Activated naive CD4-positive, alpha-beta T cell treated with anti-CD3 and anti-CD28 coated beads, Interleukin-2, amount 50 U/mL, for 72 hours (primary cell): ENCODE measurements at places on chromosomes 13 and 19.

DNA sequence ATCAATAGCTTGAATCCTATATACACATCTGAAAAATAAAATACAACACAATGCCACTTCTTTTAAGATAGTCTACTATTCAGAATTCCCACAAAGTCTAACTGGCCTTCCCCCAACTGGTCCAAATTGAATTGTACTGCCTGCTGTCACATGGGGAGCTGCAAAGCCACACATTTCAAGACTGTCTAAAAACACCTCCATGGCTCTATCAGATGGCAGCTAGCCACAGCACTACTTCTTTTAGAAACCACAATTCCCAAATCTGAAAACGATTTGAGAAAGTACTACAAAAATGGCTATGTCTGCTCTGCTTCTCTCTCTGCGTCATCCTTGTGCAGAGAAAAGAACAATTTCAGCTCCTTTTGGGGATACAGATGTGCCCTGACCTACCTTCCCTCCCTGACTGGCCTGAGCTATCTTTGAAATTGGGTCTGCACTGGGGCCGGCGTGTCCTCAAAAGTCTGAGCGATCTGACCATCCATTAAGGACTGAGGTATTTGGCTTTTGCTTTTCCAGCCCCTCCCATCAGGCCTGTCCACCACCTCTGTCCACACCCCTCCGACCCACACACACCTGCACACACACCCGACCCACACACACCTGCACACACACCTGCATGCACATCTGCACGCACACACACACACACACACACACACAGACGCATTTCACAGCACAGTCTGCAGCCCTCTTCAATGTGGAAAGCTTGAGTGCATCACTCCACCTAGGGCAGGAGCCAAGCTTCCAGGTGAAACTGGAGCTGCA, 68.6 kb upstream of the IPO5 start:
- no peak for DNase-seq

- peak; percentile 91 for DNase-seq
Measured at GRCh38 chr19:13846557-13847406, 30.2 kb upstream of the NANOS3 start.

DNA sequence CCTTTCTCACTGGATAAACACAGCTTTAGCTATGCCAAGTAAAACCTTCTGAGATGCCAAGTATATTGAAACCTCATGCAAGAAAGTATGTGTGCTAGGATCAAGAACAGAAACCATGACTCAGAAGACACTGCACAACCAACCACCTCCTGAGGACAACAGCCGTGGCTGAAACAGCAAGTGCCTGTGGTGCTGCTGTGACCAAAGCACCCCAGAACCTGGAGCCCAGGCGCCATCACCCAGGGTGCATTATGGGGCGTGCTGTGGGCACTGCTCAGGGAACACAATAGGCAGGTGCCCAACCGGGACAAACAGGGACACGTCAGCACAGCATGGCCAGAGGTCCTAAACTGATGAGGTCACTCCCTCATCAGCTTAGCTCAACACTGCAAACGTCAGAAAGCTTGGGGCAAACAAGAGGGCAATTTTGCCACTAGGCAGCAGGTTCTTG, 101.3 kb upstream of the SLC15A1 start:
- peak; percentile 81 for DNase-seq

DNA sequence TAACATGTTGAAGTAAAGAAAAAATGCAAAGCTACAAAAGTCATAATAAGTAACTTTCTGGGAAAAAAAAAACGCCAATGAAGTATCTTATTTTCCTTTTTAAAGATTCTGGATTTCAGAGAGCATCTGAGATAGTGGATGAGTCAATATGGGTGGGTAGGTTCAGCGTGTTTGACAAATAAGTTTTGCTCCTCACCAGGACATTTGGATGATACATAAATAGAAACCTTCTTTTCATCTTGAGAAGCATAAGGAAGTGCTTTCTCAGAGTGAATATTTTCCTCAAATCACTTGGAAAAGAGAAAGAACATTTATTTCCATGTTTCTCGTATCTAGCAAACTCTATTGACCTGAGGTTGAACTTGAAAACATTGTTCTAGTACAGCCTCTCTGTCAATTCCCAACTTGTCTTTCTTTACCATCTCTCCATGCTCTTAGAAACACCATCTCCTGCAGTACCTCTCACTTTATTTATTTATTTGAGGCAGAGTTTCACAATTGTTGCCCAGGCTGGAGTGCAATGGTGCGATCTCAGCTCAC, 463.2 kb downstream of the KLF5 start:
- DNase-seq: no peak

DNA sequence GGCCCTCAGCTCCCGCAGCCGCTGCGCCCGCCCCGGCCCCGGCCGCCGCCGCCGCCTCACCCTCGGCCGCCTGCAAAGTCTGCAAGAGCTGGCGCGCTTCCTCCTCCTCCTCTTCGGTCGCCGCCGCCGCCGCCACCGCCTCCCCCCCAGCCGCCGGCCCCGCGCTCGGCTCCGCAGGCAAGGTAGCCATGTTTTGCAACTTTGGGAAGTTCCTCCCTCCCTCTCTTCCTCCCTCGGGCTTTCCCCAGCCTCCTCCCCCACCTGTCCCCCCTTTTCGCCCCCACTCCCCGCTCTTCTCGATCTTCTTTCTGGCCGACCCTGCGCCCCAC, 433 bp downstream of the SIX5 start:
- no peak for DNase-seq

DNA sequence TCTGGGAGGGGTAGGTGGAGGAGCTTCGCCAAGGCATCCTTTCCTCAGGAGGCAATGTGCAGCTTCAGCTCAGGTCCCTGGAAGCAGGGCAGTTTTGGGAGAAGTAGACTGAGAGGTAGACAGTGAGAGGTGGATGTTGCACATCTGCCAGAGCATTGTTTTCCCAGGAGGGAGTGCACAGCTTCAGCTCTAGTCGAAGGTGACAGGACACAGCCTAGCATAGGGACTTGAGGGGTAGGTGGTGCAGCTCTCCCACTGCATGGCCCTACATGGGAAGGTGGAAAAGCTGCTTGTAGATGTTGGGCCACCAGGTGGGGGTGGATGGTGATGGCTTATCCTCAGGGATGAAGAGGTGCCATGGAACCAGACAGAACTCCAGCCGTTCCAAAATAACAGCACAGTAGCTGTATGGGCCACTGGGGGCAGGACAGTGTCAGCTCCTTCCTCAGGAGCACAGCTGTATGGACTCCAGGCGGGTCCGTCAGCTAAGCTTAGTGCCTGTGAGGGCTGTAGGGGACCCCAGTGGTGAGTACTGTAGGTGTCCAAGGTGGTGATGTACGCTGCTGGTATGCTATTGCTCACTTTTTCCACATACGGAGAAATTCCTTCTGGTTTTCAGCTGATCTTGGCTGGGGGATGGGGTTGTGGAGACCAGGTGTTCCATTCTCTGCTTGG, 17.4 kb upstream of the ZNF543 start:
- no peak for DNase-seq

GRCh38 chr13:48648446-48648845, 5.3 kb upstream of the CYSLTR2 start:
- DNase-seq: no peak

- DNase-seq: no peak
Measured at GRCh38 chr13:45331692-45332035, 9.3 kb downstream of the TPT1 start.

DNA sequence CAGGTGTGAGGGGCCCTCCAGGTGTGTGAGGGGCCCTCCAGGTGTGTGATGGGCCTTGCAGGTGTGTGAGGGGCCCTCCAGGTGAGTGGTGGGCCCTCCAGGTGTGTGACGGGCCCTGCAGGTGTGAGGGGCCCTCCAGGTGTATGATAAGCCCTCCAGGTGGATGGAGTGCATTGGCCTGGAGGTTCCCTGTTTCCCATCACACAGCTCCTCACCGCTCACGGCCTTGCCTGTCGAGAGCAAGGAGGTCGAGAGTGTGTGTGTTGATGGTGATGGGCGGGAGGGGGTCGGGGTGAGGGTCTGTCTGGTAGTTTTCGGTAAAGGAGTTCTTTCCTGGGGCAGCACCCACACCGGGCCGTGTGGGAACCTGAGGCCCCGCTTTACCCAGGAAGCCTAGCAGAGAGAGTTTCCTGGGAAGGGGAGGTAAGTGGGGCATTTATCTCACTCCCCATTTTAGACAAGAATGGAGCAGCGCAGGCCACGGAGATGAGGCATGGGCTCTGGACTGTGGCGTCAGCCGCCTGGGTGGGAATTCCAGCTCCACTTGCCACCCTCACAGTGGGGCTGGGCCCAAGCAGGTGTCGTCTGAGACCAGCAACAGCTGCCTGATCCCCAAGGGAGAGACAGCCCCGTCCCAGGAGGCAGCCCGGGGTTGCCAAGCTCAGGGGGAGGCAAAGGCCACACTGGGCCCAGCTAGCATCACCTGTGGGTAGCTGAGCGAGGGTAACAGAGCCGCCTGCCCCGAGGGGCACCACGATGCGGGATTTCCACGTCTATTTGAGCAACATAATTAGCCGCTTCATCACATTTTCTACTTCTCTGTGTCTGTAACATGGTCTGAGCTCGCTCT, 10.9 kb upstream of the GAS6 start:
- DNase-seq: no peak

- DNase-seq: no peak
Measured at GRCh38 chr19:57665261-57665806, 3.4 kb upstream of the ZSCAN4 start.

GRCh38 chr13:40273253-40274025, 393.0 kb downstream of the FOXO1 start:
- no peak for DNase-seq

DNA sequence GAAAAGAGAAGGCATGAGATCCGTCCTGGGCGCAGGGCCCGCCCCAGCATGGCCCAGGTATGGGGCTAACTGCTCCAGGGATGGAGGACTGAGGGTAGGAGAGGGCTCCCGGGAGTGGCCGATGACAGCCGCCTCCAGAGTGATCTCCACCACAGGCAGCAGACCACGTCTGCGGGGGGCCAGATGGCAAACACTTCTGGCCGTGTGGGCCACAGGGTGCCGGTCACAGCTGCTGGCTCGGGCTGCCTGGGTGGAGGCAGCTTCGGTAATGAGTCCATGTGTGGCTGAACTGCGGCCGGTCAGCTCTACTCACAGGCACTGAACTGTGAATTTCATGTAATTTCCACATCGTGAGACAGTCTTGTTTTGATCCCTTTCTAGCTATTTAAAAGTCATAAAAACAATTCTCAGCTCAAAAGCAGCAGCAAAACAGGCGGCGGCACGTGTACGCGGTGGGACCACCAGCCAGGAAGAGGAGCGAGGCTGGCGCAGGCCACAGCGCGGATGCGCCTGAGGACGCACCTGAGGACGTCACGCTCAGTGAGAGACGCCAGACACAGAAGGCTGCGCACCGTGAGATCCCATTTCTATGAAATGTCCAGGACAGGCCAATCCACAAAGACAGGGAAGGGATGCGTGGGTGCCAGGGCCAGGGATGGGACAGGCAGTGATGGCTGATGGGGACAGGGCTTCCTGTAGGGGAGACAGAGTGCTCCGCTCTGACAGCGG, 4.0 kb downstream of the LSM7 start:
- no peak for DNase-seq

GRCh38 chr19:38742906-38743305, 1.4 kb downstream of the CAPN12 start:
- DNase-seq: no peak

- DNase-seq: no peak
Measured at GRCh38 chr13:111017755-111018459, 97.2 kb upstream of the ARHGEF7 start.

DNA sequence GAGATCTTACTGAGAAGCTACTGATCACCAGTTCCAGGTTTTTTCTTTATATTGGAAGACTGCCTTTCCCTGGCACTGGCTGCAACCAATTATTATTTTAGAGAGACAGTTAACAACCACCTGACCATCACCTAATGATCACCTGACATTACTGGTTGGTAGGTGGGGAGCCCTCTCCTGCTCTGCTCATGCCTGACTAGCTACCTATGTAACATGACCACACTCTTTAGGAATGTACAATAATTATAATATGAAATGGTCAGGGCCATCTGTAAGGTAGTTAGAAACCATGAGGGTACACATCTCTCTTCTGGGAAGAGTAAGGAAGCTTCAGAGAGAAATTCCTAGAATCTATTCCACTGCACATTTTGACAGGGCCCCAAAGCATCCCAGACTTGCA, 59.0 kb upstream of the SCEL start:
- DNase-seq: no peak

GRCh38 chr13:36820222-36820621, 1.2 kb downstream of the RFXAP start:
- no peak for DNase-seq

- no peak for DNase-seq
Measured at GRCh38 chr13:65829241-65830008, 1400.7 kb downstream of the PCDH9 start.

DNA sequence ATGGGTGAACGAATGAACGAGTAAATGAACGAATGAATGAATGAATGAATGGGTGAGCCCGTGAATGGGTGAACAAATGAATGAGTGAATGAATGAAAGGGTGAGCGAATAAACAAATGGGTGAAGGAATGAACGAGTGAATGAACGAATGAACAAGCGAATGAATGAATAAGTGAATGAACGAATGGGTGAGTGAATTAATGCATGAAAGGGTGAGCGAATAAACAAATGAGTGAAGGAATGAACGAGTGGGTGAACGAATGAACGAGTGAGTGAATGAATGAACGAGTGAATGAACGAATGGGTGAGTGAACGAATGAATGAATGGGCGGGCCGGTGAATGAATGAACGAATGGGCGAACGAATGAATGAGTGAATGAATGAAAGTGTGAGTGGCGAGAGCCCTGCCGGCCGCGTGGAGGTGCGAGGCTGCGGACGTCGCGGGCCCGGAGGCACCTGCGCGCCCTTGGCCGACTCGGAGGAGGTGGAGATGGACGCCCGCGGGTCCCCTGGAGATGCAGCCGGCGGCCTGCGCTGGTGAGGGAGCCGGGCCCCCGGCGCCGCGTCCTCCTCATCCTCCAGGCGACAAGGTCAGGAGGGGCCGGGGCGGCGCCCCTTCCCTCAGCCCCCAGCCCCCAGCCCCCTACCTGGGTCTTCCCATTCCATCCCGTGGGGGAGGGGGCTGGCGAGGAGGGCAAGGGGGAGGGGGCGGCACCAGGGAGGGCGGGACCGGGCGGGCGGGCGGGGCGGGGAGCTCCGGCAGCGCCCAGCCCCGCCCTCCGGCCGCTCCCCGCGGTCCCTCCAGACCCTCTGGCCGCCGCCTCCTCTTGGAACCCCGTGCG, 15.4 kb downstream of the ANKRD24 start:
- DNase-seq: no peak
